ENCODE measurements at places on chromosomes 6 and 20.

- DNase-seq: no peak
These were observed 23.2 kb upstream of the SPAG4 start for GRCh38 chr20:35592339-35592974.

DNA sequence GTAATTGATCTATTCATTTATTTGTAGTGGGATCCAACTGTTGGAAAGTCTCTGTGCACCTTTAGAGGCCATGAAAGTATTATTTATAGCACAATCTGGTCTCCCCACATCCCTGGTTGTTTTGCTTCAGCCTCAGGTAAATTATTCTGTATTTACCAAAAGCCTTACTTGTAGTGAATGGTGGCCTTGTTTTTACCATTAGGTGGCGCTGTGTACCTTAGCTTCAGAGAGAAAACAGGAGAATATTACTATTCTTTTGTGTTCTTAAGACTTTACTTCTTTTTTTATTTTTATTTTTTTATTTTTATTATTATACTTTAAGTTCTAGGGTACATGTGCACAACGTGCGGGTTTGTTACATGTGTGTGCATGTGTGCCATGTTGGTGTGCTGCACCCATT, 23.7 kb downstream of the PEX7 start:
- DNase-seq: peak; percentile 39

DNA sequence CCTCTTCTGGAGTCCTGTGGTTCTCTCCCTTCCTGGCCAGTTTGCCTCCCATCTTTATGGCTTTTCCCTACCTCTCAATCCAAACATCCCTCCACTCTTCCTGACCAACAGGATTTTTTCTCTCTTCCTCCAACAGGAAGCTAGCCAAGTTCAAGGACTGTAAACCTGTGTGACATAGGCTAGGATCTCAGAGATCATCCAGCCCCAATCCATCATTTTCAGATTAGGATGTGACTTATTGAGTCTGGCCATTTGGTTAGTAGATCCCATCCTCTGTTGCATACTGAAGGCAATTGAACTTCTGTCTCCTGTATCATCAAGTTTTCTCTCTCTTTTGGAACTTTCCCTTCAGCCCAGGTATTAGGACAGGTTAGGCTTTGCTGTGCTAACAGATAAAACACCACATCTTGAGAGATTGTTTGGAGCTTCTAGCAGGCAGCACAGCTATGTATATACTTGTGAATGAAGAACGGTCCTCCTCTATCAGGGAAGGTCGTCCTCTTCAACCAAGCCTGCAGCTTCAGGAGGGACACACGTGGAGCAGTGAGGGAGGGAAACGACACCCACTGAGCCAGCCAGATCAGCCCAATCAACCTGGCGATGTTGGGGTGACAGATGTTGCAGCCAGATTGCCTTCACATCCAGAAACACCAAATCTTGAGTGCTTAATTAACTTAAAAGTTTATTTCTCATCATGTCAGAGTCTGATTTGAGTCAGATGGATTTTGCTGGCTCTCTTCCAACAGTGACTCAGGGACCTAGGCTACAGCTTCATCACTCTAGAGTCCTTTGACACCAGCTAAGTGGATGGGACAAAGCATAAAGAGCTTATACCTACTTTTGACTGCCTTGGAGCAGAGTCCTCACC, 106.8 kb downstream of the GJA10 start:
- no peak for DNase-seq

DNA sequence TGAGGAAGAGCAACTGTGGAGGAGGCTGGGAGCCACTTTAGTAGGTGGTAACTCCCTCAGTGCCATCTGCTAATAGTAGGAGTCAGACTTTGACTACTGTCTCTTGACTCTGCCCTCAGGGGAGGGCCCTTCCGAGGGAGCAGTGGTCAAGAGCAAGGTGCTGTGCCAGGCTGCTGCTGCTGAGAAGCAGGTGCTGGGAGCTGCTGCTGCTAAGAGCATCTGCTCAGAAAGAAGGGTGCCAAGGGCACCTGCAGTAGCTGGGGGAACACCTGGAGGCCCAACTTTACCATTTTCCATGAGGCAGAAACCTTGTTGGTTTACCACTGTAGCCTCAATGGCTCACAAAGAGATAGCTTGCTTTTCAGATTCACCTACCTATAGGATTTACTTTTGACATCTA, 18.5 kb downstream of the GGTLC1 start:
- no peak for DNase-seq

GRCh38 chr6:131116755-131117360, 18.4 kb upstream of the AKAP7 start:
- no peak for DNase-seq

DNA sequence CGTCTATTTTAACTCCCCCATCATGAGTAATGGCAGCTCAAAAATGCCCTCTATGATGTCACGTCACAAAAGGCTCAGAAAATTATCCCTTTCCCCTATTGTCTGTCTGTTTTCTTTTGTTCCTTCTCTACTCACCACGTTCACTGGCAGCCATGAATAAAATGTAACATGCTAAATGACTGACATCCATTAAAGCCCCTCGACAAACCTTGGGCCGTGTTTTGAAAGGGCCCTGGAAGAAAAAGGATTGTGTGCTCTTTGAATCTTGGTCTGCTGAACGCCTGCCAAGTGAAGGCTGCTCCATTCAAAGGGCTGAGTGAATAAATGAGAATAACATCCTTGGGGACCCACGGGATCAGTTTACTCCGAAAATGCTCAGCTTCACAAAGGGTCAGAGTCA, 118.7 kb downstream of the RPS12 start:
- no peak for DNase-seq

DNA sequence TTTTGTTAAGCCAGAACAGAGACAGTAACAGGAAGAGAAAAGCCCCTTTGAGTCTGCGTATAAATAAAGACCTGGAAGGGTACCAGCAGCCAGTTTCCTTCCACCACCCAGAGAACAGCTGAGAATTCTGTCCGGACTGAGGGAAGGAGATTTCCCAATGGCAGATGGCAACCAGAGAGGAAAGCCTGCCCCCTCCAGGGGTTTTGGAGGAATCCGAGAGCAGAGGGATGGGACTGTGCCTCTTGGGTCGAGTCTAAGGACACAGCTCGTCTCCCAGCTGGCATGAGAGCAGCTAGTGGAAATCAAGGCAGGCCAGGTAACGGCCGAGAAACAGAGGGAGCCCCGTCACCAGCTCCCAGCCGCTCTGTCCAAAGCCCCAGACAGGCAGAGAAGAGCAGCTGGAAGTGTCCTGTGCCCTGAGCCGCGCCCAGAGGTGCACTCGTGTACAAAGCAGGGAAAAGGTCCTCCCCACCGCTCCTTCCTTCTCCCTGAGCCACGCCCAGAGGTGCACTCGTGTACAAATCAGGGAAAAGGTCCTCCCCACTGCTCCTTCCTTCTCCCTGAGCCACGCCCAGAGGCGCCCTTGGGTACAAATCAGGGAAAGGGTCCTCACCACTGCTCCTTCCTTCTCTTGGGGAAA, 134.0 kb upstream of the SNX9 start:
- DNase-seq: no peak

- no peak for DNase-seq
These were observed 36.1 kb upstream of the FBXO30 start for GRCh38 chr6:145850671-145851070.

- no peak for DNase-seq
These were observed 43.2 kb upstream of the FNDC1 start for GRCh38 chr6:159125951-159126352.

GRCh38 chr20:3781153-3781910, at the start of gene SPEF1:
Gene SPEF1, minus strand, starts transcription at chr20:3781448. Its CDS starts 161 bp downstream, at chr20:3781287.
- peak; percentile 67 for DNase-seq

- DNase-seq: peak; percentile 33
These were observed 17.4 kb downstream of the ADNP start for GRCh38 chr20:50913690-50914375.

GRCh38 chr6:45959534-45960145, 56.0 kb downstream of the CLIC5 start:
- DNase-seq: no peak

DNA sequence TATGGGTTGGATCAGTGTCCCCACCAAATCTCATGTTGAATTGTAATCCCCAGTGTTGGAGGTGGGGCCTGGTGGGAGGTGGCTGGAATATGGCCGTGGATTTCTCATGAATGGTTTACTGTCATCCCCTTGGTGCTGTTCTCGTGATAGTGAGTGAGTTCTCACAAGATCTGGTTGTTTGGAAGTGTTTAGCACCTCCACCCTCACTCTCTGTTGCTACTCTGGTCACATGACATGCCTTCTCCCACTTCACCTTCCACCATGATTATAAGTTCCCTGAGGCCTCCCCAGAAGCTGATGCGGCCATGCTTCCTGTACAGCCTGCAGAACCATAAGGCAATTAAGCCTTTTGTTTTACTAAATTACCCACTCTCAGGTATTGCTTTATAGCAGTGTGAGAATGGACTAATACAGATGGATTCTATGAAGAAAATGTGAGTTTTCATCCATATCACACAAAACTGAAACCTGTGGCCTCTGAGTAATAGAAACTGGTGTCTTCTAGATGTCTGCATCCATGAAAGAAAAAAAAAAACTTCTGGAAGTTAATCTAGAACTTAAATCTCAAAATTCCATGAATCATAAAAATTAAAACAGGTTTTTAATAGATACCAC, 39.3 kb downstream of the MBOAT1 start:
- no peak for DNase-seq

DNA sequence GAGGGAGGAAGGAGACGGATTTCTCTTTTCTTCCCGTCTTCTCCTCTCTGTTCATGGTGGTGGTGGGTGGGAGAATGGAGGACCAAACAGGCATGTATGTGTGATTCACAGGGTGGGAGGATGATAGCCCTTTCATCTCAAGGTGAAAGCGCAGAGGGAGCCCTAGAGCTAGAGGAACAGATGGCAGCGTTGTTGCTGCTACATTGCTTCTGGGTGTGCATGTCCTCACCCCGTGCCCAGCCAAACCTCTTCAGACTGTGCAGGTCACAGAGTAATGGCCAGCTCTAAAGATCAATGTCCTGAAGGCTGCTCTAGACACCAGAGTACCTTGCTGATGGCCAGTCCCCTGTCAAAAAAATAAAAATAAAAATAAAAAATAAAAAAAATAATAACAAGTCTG, 301.8 kb downstream of the TBC1D7 start:
- DNase-seq: no peak

- no peak for DNase-seq
These were observed 263.4 kb downstream of the ARHGAP18 start for GRCh38 chr6:129446272-129447197.

GRCh38 chr6:118650582-118651281, 659 bp downstream of the CEP85L start:
- no peak for DNase-seq

Data from pulmonary artery endothelial cell (primary cell).